ENCODE measurements at places on chromosomes 3 and 15.
A peak's percentile ranks its signal among the peaks of the same experiment; 100 is the strongest.

DNA sequence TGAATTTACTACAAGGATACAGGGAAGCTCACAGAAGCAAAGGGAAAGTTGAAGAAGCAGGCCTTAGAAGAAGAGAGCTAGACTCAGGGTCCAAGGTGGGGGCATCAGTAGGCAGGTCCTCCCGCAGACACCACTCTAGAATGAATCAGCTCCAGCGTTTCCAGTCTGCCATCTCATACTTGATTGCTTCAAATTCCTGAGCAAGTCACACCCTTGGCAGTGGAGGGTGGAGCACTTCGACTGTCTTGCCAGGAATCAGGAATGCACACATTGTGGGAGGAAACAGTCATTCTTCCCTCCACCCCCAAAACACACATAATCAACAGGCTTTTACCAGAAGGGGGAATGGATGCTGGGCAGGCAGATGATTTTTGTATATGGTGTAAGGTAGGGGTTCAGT is 78.5 kb downstream of the CHCHD6 start:
- H3K36me3 ChIP-seq = no peaks in the 10 kb centered on the region
- no peaks in the 10 kb centered on the region for H3K27me3 ChIP-seq
- H3K4me3 ChIP-seq = no peak overlapping the region
- no peaks in the 10 kb centered on the region for H3K4me1 ChIP-seq

DNA sequence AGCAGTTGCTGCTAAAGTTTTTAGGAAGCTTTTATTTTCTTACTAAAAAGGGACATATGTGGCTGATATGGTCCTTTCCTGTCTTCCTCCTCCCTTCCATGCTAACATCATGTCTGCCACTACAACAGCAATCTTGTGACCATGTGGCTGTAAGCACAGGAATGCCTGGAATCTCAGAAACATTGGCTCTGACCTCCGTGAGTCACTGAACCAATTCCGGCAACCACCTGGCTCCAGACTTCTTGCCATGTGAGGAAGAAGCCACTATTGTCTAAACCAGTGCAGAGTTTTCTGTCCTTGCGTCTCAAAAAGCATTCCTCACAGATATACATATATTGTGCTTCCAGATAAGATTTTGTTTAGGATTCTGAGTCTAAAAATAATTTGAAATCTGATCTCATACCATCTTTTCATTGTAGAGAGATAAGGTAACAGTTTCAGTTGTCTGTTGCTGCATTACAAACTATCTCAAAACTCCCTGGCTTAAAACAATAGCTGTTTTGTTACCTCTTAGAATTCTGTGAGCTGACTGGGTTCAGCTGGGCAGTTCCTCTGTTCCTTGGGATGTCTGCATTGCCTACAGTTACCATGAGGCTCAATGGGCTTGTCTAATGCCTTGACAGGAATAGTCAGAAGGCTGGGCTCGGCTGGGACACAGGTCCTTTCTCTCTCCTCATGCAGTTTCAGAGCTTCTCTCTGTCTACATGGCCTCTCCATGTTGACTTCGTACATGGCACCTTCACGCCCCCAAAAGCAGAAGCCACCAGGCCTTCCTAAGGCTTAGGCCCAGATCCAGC is 77.3 kb upstream of the MAGI1 start:
- DNase-seq = no peak
- no peak overlapping the region for H3K27ac ChIP-seq
- no peak overlapping the region for H3K4me3 ChIP-seq
- H3K27me3 ChIP-seq = no peaks in the 10 kb centered on the region

GRCh38 chr15:85646538-85647091 is 148.1 kb downstream of the KLHL25 start:
- H3K4me1 ChIP-seq = peaks cover 14% of the 10 kb centered on the region
- no peak overlapping the region for H3K4me3 ChIP-seq
- H3K36me3 ChIP-seq = 0 out of 2 replicates have a peak, but pooled peaks cover 8% of the 10 kb centered on the region
- H3K27me3 ChIP-seq = no peaks in the 10 kb centered on the region

DNA sequence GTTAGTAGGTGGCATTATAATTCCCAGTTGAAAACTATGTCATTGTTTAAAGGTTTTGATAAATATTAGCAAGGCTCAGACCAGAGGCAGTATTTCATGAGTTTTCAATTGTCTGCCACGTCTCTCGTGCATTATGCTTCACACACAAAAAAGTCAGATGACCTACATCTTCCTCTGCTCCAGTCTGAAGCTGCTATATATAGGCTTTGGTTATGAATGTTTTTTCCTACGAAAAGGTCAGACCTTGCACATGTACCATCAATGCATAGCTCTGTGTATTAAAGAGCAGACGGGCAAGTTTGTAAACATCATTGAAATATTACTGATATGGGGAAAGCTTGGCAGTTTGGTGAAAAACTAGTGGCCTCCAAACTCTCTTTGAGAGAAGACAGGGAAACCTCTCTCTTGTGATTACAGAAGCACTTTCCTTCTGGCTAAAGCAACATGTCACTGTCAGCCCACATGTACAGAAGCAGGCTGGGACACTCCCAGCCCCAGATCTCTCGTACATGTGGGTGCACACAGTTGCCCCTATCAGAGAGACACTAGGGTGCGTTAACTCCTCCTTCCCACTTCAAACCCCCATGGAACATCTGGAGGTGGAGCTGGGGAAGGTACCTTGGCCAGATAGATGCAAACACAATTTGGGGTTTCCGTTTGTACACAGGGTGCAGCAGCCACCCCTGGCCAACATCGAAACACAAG is 184.0 kb upstream of the BCL6 start:
- H3K27ac ChIP-seq = peak overlapping the region; percentile 97
- H3K4me3 ChIP-seq = no peak overlapping the region
- H3K36me3 ChIP-seq = peaks cover 5% of the 10 kb centered on the region
- H3K4me1 ChIP-seq = peaks cover 88% of the 10 kb centered on the region

DNA sequence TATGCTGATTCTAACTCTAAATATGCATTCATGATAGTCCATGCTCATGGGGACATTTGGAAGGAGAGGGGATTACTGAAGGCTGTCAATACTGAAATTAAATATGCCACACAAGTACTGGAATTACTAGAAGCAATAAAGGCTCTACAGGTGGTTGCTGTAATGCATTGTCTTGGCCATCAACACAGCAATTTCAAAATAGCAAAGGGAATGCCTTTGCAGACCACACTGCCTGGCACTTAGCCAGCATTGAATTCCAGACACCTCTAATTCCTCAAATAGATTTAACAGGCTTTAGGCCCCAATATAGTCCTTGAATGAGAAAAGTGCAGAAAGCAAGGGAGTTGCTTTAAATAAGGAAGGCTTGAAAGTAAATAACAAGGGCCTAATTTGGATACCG is 115.8 kb upstream of the PLCL2 start:
- no peak for DNase-seq
- H3K27ac ChIP-seq = no peak overlapping the region
- H3K4me3 ChIP-seq = no peak overlapping the region
- H3K27me3 ChIP-seq = no peaks in the 10 kb centered on the region
- H3K4me1 ChIP-seq = no peaks in the 10 kb centered on the region
- no peaks in the 10 kb centered on the region for H3K36me3 ChIP-seq

DNA sequence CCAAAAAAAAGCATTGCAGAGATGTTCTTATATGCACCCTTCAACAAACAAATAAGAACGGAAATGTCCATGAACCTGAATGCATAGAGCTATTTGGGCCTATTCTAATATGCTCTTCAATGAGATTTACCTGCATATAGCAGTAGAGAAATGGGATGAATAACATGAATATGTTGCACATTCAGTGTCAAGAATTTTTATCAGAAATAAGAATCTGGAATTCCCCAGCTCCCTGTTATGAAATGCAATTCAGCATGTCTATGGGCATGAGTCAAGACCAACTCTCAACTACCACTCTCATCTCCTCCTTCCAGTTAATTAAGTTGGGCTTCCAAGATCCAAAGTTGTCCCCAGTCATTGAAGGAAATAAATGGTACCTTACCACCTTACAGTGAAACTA is 133.7 kb upstream of the ALCAM start:
- H3K4me3 ChIP-seq = no peak overlapping the region
- H3K27me3 ChIP-seq = no peaks in the 10 kb centered on the region
- H3K36me3 ChIP-seq = no peaks in the 10 kb centered on the region

DNA sequence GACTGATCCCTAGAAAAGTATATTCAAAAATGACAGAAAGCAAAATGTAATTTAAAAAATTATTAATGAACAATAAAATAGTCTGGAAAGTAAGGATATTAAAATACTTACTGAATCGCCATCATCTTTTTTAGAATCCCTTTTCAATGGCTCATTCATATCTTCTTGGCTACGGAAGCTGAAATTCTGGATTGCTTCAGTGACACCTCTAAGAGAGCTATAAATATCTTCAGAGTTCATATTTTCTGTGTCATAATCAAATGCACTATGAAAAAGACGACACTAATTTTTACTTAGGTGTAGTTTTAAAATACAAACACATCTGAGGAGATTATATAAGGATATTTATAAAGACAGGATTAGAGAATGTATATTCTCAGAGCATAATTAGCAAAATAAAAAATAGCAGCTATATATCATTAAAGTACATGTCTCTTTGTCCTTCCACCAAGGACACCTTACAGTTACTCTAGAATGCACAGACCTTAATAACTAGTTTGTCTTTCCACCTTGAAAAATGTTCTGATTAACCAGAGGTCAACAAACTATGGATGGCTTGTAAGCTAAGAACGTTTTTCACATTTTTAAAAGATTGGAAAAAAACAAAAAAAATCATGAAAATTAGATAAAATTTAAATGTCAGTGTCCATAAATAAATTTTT is 98.6 kb upstream of the UBP1 start:
- H3K36me3 ChIP-seq = peaks cover 42% of the 10 kb centered on the region
- H3K27ac ChIP-seq = no peak overlapping the region
- no peak overlapping the region for H3K4me3 ChIP-seq
- H3K4me1 ChIP-seq = peaks cover 26% of the 10 kb centered on the region
- H3K27me3 ChIP-seq = no peaks in the 10 kb centered on the region

DNA sequence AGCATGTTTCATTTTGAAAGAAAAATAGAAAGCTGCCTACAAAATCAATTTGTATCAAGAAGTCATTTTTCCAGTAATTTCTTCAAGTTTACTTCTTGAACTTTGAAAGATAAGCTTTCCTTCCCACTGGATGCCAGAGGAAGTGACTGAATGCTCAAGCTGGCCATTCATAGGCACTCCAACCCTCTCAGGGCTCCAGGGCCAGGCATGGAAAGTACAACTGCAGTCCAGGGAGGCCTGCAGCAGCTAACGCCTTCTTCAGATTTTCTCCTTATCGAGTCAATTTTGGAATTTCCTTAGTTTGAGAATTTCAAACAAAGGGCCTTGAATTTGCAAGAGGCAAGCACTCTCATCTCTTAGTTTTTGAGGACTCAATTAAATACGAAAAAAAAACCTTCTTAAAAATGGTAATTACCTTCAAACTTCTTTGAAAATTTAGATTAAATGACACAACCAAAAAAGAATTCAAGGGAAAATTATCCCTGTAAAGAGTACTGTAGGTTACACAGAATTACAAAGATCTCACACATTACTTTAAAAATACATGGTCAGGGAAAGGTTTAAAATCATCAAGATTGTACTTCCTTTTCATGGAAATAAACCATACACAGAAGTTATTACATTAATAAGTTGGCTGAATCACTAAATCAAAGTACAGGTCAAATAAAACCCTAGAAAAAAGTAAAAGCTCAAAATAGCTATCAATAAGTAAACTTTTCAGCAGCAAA is 2.5 kb downstream of the UBP1 start:
- peak; percentile 49 for DNase-seq
- no peaks in the 10 kb centered on the region for H3K27me3 ChIP-seq

DNA sequence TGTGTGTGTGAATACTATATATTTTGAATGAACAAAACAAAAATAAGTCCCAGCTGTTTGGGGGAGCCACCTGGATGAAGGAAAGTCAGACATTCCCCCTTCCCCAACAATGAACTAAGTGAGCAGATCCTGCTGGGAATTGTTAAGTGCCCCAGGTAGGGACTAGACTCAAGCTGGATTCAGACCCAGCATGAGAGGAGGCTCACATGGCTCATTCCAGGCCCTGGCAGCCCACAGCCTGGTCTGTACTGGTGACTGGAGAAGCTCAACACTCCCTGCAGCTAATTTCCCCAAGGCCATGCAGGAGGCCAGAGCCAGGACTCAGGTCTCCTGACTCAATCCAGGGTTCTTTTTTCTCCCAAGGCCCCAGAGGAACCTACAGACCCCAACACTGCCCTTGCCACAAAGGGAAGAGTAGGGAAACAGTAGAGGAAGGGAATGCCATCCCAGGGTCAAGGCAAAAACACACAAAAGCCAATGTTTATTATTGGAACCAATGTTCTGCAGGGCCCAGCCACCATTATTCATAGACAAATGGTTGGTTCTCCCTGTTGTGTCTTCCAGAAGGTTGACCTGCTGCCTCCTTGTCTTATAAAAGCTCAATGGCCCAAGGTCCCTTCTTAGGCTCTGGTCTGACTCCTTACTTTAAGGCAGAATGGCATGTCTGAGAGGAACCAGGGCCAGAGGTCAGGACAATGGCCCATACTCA is 9.5 kb downstream of the IGDCC4 start:
- H3K4me1 ChIP-seq = peaks cover 18% of the 10 kb centered on the region
- H3K36me3 ChIP-seq = no peaks in the 10 kb centered on the region
- H3K27me3 ChIP-seq = no peaks in the 10 kb centered on the region
- DNase-seq = no peak

DNA sequence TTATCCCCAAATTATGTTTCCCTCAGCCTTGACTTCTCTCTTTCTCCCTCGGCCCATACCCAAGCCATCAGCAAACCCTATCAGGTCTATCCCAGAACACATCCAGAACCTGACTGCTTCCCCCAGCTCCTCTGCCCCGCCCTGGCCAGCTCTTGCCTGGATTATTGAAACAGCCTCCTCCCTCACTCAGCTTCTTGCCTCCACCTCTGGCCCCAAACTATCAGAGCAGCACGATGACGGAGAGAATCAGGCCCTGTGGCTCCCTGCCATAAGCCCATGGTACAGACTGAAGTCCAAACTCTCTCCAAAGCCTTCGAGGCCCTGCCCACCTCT is 105.3 kb upstream of the LINGO1 start:
- H3K27ac ChIP-seq = no peak overlapping the region
- no peaks in the 10 kb centered on the region for H3K27me3 ChIP-seq
- DNase-seq = no peak
- no peaks in the 10 kb centered on the region for H3K4me1 ChIP-seq
- H3K4me3 ChIP-seq = no peak overlapping the region

DNA sequence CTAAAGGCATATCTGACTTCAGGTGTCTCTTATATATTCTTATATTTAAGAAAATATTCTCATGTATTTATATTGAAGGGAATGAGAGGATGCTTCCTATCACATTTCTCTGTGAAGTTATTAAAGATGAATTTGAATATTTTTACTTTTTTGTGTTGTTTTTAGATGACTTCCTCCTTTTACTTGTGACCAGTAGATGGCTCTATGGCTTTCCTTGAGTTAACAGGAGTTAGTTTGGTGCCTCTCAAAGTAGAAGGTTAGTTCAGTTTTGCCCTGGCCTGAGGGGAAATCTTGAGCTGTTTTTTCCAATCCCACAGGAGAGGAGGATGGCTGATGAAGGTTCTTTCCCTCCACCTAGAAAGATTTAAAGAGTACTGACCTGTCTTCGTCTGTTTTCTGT is 80.7 kb downstream of the SQOR start:
- peak; percentile 61 for DNase-seq
- H3K4me1 ChIP-seq = peaks cover 16% of the 10 kb centered on the region
- H3K36me3 ChIP-seq = no peaks in the 10 kb centered on the region
- no peak overlapping the region for H3K4me3 ChIP-seq
